Fibroblast of the aortic adventitia (primary cell): ENCODE measurements at places on chromosomes 6 and 20.

DNA sequence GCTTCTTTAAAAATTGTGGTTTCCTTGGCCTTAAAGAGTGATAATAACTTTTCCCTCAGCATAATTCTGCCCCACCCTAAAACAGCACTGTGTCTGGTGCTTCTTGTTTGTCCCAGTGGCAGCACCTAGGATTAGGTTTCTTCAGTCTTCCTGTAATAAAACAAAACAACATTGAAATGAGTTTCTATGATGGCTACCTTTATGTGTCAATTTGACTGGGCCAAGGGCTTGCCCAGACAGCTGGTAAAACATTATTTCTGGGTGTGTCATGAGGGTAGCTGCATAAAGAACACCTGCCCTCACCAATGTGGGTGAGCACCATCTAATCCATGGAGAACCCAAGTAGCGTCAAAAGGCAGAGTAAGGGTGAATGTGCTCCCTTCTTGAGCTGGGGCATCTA, 117.8 kb downstream of the QRSL1 start:
- no peak for DNase-seq

- peak; percentile 98 for DNase-seq
These were observed 21.4 kb upstream of the AKIRIN2 start for GRCh38 chr6:87723170-87724078.

- DNase-seq, result no peak
These were observed 25.5 kb upstream of the IL20RA start for GRCh38 chr6:137070303-137070702.

GRCh38 chr6:155011809-155012291, 16.7 kb downstream of the TIAM2 start:
- DNase-seq, result no peak

GRCh38 chr20:33172781-33173180, 4.8 kb downstream of the BPIFA2 start:
- DNase-seq, result no peak

GRCh38 chr6:49549691-49550491, 577 bp upstream of the C6orf141 start:
- DNase-seq, result no peak

DNA sequence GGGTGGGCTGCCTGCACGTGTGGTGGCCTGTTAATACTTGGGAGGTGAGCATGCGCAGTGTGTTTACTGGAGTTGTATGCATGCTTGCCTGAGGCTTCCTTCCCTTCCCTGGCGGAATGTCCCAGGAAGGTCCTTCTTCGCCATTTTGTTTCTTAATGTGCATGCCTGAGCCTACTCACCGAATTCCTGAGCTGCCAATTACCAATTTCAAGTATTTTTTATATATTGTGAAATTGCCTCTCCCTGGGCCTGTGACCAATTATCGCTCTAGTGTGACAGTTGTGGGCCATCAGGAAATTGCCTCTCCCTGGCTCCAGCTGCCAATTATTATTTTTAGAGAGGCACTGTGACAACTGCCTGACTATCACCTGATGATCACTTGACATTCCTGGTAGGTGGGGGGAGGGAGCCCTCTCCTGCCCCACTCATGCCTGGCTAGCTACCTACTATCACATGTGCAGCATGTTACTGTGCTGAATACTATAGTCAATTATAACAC, 70.0 kb downstream of the FAM50B start:
- peak; percentile 54 for DNase-seq

- DNase-seq, result no peak
These were observed 134.5 kb downstream of the RPS12 start for GRCh38 chr6:132948889-132949288.

- DNase-seq, result no peak
These were observed 12.4 kb downstream of the UQCC2 start for GRCh38 chr6:33699131-33699530.

DNA sequence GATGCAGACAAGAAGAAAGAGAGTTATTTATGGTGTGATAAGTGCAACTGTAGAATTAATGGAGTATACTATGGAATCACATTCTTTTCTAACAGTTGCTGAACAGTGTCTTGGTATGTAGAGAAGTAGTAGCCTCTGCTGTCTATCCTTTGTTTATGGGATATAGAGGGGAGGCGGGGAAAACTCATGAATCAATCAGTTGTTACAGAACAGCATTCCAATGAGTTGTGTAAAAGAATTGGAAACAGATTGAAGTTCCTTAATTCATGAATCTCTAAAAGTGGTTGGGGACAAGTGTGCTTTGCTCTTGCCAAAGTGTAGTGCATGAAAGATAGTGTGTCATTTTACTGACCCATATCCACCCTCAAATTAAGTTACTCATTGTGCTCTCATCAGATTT, 77.7 kb downstream of the FLRT3 start:
- DNase-seq, result peak; percentile 37

GRCh38 chr6:142534076-142534475, 232.3 kb downstream of the ADGRG6 start:
- no peak for DNase-seq

DNA sequence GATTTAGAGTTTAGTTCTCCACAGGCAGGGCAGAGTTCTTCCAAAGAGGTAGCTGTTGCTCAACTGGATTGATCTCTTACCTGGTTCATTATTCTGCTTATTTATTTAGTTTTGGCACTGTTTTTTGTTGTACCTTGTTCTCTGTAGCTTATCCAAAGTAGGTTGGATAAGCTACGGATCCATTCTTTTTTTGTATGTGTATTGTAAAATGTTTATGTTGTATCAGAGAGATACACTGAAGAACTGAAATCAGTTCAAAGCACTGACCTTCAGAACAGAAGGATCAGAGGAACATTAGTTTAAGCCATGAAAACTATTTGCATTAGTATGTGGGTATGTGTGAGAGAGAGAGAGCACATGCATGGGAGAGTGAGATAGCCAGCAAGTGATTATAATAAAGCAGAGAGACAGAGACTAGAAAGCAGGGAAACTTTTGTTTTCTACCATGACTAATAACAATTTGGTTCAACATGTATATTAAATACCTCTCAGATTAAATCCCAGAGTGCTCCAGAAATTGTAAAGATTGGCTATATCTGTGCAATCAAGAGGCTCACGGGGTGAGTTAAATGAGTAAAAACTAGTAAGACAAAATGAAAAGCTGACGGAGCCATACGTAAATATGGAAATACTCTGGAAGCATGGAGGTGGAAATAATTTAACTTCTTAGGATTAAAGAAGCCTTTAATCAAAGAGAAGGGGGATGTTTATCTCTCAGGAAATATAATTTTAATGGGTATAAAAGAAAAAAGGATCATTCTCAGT, 40.2 kb downstream of the ITCH start:
- no peak for DNase-seq

GRCh38 chr6:140537834-140538705, 1163.6 kb upstream of the CITED2 start:
- peak; percentile 97 for DNase-seq

GRCh38 chr20:32737371-32738223, 5.7 kb downstream of the COMMD7 start:
- DNase-seq, result peak; percentile 87

- no peak for DNase-seq
These were observed 24.3 kb downstream of the OR14J1 start for GRCh38 chr6:29325777-29326176.

GRCh38 chr6:130417951-130418350, 52.1 kb downstream of the TMEM200A start:
- peak; percentile 88 for DNase-seq

DNA sequence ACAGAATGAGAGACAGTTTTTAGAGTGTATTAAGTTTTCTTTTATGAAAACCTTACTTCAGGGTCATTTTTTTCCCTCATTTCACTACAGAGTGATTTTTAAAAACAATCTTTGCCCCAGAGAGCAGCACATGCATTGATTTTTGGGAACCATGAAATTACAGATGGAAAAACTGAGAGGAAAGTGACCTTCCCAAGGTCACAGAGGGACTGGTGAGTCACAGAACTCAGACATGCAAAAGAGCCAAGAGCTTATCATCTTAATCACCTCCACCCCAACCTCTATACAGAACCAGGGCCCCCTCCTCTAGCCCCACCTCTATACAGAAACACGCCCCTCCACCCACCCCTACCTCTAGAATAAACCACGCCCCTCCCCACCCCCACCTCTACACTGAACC, 10.7 kb downstream of the PXMP4 start:
- DNase-seq, result no peak

DNA sequence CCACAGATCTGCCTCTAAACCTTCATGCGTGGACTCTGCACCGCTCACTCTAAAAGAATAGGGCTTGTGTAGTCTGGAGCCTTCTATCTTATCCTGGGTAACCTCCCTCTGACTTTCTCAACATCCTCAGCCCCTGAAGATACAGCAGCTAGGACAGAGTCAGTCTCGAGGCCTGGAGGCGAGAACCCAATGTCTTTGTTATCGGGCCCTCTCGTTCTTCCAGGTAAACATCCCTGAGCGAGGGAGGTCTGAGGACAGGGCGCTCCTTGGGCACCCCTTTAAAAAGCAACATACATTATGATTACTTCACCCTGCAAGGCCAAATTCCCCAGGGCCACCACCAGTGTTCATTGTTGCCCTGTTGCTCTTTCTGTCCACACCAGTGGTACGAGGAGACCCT, 110.8 kb upstream of the PRND start:
- no peak for DNase-seq

- peak; percentile 76 for DNase-seq
These were observed 7.6 kb upstream of the TAAR9 start for GRCh38 chr6:132530293-132530974.

GRCh38 chr6:40733770-40734396, 146.7 kb upstream of the LRFN2 start:
- no peak for DNase-seq

DNA sequence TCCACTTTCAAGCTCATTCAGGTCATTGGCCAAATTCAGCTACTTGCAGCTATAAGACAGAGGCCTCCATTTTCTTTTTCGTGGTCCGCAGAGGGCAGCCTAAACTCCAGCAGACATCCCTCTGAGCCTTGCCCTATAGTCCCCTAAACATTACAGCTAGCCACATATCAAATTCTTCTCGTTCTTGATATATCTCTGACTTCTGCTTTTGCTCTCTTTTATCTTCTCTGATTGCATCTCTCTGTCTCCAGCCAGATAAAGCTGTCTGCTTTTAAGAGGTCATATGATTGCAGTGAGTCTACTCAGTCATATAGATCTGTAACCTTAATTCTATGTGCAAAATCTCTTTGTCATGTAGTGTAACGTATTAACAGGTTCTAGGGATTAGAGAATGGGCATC, 358.4 kb upstream of the RGS17 start:
- DNase-seq, result no peak
